ENCODE measurements at places on chromosomes 6 and 20.

- no peak for DNase-seq
Observed at GRCh38 chr6:37965964-37966676, 146.6 kb downstream of the ZFAND3 start.

- no peak for DNase-seq
Observed at GRCh38 chr6:19415605-19416326, 421.4 kb upstream of the ID4 start.

GRCh38 chr6:137519629-137520176, 25.5 kb upstream of the OLIG3 start:
- no peak for DNase-seq

DNA sequence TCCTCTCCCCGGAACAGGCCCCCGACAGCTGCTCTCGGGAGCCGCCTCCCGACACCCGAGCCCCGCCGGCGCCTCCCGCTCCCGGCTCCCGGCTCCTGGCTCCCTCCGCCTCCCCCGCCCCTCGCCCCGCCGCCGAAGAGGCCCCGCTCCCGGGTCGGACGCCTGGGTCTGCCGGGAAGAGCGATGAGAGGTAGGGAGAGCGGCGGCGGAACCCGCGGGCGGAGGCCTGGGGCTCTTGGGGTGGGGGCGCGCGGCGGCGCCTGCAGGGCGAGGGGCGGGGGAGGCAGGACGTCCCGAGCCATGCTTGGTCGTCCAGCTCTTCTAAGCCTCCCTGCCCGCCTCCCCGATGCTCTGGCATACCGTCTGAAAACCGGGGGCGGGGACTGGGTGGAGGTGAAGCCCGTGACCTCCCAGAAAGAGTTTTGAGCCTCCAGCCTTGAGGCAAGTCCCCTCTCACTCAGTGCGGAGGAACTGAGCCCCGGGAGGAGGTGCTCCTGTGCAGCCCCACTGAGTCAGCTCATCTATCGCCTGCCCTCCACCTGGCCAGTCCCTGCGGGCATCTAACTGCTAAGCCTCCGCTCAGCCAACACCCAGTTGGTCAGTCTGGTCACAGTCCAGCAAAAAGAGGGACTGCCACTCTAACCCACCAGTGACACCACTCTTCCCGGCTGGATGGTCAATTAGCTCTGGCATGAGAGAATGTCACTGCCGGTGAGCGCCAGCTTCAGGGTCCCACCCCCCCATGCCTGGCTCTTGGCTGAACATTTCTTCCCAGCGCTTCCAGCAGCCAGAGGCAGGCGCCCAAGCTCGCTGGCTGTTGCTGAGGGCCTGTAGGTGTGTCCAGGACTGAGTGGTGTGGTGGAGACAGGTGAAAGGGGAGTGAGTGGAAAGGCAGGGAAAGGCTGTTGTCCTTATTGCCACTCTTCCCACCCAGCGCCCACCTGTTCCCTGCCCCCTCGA, 482 bp downstream of the DDR1 start:
- peak; percentile 55 for DNase-seq

- DNase-seq: no peak
Observed at GRCh38 chr6:109472132-109472995, 10.7 kb downstream of the ZBTB24 start.

DNA sequence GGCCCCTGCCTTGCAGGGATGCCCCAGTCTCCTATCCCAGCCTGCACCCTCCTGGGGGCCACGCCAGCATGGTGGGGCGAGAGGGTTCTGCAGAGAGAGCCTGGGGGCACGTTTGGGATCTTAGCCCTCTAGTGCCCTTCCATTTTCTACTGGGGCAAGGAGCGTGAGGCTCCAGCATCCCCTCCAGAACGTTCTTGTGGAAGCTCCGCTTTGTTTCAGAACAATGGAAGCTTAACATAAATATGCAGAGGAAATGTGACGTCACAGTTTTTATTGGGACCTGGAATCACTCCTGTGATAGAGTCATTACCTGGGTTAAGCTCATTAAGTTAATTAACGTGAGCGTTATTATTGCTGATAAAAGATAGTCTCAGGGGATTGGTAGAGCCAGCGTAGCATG, 19.6 kb downstream of the BHLHE23 start:
- DNase-seq: no peak

GRCh38 chr6:22095836-22096235, 201.0 kb downstream of the PRL start:
- DNase-seq: no peak

GRCh38 chr20:6180531-6180930, 57.7 kb upstream of the FERMT1 start:
- DNase-seq: no peak

- peak; percentile 60 for DNase-seq
Observed at GRCh38 chr20:34473262-34473883, 42.8 kb upstream of the DYNLRB1 start.

- DNase-seq: no peak
Observed at GRCh38 chr6:66662721-66663507, 955.9 kb upstream of the EYS start.

GRCh38 chr6:10882657-10883171, 873 bp upstream of the GCM2 start:
- no peak for DNase-seq

DNA sequence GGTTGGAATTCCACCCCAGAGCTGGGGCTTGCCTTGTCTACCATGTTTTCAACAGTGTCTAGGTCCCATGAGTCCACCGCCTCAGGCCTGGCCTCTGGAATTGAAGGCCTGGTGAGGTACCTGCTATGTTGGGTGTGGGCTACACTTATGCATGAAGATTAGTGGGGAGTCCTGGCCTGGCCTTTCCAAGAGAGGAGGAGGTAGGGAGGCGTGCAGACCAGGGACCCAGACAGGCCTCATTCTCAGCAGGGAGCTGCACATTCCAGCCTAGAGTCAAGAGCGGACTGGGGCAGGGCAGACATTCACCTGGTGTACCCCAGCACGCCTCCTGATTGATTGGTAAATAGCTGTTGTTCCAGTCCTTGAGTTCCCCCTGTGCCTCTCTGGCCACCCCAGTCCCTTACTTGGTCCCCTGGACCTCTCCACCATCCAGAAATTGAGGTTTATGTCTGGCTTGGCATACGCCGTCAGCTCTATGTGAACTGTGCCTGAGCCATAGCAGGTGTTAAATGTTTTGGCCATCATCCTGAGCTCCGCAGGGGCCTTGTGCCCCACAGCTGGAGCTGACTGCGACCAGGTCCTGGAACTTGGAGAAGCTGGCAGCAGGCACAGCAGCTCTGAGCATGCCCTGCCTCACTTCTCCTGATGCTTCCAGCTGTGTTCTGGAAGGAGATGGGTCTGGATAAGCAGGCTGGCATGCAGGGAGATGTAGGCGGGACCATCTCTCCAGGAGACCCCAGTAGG, 8.2 kb upstream of the VEGFA start:
- DNase-seq: no peak

- DNase-seq: no peak
Observed at GRCh38 chr20:44756956-44757355, 11.3 kb downstream of the KCNK15 start.

DNA sequence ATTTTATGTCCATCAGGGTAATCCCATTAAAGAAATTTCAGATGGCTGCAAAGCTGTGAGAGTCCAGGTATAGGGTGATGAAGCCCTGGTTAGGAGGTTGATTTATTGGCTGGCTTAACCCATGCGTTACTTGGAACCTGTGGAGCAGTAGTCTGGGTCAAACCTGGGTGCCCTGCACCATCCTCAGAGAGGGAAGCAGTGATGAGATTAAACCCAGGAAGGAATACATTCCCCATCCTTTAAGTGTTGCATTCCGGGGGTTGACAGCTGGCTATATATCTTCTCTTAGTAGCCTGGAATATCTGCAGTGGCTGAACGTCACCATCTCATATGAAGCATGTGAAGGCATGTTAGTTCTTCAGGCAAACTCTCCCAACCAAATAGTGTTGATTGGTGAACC, 44.9 kb upstream of the JAG1 start:
- no peak for DNase-seq

GRCh38 chr20:22985239-22985778, 49.8 kb upstream of the SSTR4 start:
- no peak for DNase-seq

- DNase-seq: peak; percentile 41
Observed at GRCh38 chr6:53484476-53485280, 60.2 kb downstream of the GCLC start.

GRCh38 chr20:35434085-35435005, 3.7 kb downstream of the GDF5 start:
- DNase-seq: no peak

GRCh38 chr6:125220712-125221111, 67.1 kb downstream of the TPD52L1 start:
- no peak for DNase-seq

GRCh38 chr20:11117808-11118528, 444.2 kb upstream of the JAG1 start:
- peak; percentile 26 for DNase-seq

DNA sequence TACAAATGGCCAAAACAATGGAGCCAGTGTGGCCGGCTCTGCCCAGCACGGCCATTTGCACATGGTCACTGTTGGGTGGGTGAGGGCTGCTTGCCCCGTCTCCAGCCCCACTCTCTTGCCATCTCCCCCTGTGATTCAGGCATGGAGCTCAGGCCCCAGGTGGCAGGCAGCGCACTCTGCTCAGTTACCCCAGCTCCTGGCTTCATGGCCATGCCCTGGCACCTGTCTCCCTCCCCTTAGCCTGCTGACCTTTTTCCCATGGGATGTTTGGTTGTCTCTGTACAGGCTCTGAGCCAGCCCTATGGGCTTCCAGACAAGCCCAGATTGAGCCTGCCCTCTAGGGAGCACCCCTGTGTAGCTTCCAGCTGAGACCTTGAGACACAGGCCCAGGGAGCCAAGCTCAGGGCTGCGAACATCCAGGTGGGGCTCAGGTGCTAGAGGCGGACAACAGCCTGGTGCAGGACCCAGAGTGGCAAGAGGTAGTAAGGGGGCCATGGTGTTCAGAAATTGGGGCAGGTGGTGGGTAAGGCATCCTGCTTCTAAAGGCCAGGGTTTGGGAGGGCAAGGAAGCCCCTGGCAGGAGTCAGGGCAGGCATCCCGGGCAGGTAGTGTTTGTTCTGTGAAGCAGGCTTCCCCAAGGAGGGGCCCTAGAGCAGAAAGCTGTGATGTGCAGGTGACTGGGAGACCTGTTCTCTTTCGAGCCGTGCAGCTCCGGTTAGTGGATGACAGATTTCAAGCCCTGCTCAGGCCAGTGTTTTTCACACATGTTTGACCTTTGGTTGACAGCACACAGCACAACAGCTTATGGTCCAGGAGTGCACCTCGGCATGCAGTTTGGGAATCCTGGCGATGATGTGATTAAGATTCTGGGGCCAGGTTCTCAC, 17.7 kb downstream of the SYNJ2 start:
- no peak for DNase-seq

GRCh38 chr6:31422587-31422986, 19.2 kb downstream of the MICA start:
- no peak for DNase-seq

DNA sequence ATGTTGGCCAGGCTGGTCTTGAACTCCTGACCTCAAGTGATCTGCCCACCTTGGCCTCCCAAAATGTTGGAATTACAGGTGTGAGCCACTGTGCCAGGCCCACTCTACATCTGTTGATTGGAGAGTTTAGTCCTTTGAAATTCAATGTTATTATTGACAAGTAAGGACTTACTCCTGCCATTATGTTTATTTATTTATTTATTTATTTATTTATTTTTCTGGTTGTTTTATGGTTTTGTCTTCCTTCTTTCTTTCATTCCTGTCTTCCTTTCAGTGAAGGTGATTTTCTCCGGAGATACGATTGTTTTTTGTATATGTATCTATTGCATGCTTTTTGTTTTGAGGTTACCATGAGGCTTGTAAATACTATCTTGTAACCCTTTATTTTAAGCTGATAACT, 602.6 kb downstream of the EPM2A start:
- DNase-seq: no peak

GRCh38 chr6:51049288-51049982, 230.8 kb downstream of the TFAP2B start:
- no peak for DNase-seq

GRCh38 chr6:76752841-76753240, 680.4 kb upstream of the IMPG1 start:
- no peak for DNase-seq

GRCh38 chr6:156167625-156168071, 609.5 kb upstream of the ARID1B start:
- no peak for DNase-seq

DNA sequence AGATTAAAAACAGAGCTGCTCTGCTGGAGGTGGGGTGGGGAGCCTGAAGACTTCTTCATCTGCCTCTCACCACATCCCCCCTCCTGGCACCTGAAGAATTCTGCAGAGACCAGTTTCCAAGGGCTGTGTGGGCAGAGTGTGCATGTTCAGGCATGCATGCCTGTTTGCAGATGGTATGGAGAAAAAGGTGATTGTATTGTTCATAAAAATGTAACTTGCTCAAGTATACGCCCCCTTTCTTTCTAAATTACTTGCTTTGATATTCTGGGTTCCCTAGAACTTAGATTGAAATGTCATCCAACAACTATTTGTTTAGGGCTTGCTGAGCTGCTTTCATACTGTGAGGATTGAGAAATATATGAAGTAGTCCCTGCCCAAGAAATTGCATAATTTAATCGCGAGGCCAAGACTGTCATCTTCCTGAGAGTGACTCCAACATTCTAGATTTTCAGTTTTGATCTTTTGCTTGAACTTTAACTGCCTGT, 83.6 kb downstream of the LCA5 start:
- DNase-seq: peak; percentile 47

- no peak for DNase-seq
Observed at GRCh38 chr6:88626460-88626859, 337.0 kb downstream of the RNGTT start.

DNA sequence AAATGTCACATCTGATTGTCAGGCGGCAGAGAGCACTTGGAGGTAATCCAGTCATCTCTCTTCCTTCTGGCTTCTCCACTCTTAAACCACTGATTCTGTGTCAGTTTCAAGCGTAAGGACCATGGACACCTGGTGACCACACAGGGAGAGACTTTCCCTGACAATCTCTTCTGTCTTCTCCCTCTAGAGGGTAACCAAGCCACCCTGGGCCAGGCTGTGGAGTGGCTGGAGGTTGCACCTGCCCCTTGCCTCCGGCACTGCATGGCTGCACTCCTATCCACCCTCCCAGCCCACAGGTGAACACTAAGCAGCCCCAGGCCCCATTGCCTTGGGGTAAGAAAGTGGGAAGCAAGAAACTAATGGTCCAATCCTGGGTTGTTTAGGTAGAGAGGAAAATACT, 78.7 kb downstream of the BFSP1 start:
- no peak for DNase-seq

- no peak for DNase-seq
Observed at GRCh38 chr20:35238170-35238569, 11.7 kb downstream of the MMP24 start.

- no peak for DNase-seq
Observed at GRCh38 chr6:131285548-131285947, 150.3 kb downstream of the AKAP7 start.

- DNase-seq: no peak
Observed at GRCh38 chr6:91279740-91280493, 693.0 kb upstream of the MAP3K7 start.

DNA sequence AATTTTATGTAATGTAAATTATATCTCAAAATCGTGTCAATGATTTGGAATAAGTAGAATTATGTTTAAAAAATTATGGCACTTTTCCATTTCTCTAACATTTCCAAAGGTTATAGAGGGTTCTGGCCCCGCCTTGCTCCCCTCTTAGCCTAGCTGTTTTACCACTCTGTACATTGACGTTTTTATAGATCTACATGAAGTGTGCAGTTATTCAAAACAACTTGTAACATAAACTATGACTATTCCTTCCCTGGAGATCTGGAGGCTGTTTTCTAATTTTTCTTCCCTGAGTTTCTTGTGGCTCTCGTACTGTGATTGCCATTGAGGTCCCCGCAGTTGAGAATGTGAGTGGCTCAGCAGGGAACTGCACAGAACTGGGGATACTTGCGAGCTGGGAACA, 48.4 kb downstream of the IYD start:
- DNase-seq: no peak
